ENCODE measurements at places on chromosomes 2 and 18. TPM values are rescaled to one million over a fixed set of nuclear protein-coding genes. Genes with fewer than 3 reads are reported as not detected.

Gene EFHD1
- total RNA-seq: 1.3 TPM

GRCh38 chr2:11071211-11071610 is 84.1 kb upstream of the SLC66A3 start:
- no peak overlapping the region for H3K27ac ChIP-seq
- no peaks in the 10 kb centered on the region for H3K36me3 ChIP-seq
- no peak overlapping the region for H3K4me3 ChIP-seq
- H3K27me3 ChIP-seq: no peaks in the 10 kb centered on the region

- H3K4me1 ChIP-seq: no peaks in the 10 kb centered on the region
- H3K4me3 ChIP-seq: no peak overlapping the region
- H3K36me3 ChIP-seq: no peaks in the 10 kb centered on the region
- H3K27ac ChIP-seq: no peak overlapping the region
- H3K27me3 ChIP-seq: peaks cover 10% of the 10 kb centered on the region
- no peak for DNase-seq
These were observed 284.3 kb downstream of the ICOS start for GRCh38 chr2:204220896-204221295.

DNA sequence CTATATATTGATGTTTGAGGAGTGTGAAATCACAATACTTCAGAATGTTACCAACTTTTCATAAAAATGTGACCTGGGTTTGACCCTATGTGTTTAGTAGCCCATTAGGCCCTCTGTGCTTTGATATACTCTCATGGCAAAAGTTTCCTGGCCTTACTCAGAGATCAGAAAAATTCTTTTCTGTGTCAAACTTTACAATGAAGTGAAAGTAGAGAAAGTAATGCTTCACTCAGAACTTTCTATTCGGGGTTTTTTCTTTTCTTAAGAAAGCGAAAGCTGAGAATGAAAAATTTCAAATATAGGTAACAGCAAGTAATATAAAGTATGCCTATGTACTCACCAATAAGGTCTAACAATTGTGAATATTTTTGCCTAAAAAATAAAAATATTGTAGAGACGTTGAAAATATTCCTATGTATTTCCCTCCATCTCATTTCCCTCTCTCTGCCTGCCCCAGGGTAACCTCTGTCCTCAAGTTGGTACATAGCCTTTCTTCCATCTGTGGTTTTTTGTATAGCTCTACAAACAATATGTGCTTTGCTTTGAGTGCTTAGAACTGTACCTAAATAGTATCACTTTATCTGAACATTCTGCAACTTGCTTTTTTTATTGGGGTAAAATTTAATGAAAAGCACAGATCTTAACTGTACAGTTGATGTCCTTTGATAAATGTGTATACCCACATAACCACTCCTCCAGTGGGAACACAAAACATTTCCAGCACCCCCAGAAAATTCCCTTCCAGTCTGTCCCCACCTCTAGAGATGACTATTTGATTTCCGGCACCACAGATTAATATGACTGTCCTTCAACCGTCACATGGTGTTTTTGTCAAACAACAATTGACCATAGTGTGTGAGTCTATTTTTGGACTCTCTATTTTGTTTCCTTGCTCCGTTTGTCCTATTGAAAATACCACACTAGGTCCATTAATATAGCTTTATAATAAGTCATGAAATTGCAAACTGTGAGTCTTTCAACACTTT is 10.3 kb upstream of the ACKR3 start:
- H3K36me3 ChIP-seq: peaks cover 29% of the 10 kb centered on the region
- no peaks in the 10 kb centered on the region for H3K27me3 ChIP-seq
- no peak overlapping the region for H3K27ac ChIP-seq
- H3K4me3 ChIP-seq: peak overlapping the region; percentile 16
- no peak for DNase-seq
- peaks cover 28% of the 10 kb centered on the region for H3K4me1 ChIP-seq

- no peak for DNase-seq
- no peaks in the 10 kb centered on the region for H3K27me3 ChIP-seq
- H3K4me3 ChIP-seq: peak overlapping the region; percentile 7
- H3K27ac ChIP-seq: no peak overlapping the region
These were observed 43.9 kb upstream of the PCBP1 start for GRCh38 chr2:70043252-70043875.

Gene SEC11C
- 80.4 TPM for total RNA-seq

GRCh38 chr2:137706786-137707613 is 257.3 kb upstream of the HNMT start:
- H3K27me3 ChIP-seq: no peaks in the 10 kb centered on the region
- H3K4me1 ChIP-seq: no peaks in the 10 kb centered on the region
- H3K4me3 ChIP-seq: no peak overlapping the region
- H3K36me3 ChIP-seq: no peaks in the 10 kb centered on the region
- DNase-seq: no peak

Gene RAX
- total RNA-seq: not detected

Gene FIGN
- total RNA-seq: not detected

Gene CD8B2
- not detected for total RNA-seq

DNA sequence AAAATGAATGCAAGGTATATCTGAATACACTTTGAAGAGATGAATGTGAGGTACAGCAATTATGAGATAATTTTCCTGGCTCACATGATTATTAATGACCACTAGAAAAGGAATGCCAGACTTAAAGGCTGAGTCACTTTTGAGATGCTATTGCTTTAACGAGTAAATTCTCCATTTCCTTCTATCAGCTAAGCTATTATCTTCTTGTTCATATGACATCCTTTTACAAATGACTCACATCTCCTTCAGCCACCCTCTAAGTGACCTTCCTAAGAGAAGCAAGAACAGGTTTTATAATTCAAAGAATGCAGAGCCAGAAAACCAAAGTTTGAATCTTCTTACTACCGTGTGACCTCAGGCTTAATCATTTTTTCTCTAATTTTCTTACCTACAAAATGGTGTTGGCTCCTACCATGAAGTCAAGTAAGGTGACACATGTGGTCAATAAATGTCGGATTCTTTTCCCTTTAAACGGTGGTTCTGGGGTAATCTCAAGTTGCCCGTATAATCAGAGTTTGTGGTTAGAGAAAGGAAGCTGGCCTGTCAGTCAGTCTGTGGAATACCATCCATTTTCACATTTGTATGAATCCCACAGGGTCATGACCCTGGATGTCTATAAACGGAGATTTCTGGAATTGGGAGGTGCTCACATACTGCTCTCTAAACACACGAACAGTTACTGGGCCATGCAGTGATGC is 184.0 kb upstream of the PID1 start:
- no peaks in the 10 kb centered on the region for H3K4me1 ChIP-seq
- no peaks in the 10 kb centered on the region for H3K27me3 ChIP-seq
- DNase-seq: no peak
- H3K27ac ChIP-seq: no peak overlapping the region
- no peaks in the 10 kb centered on the region for H3K36me3 ChIP-seq
- no peak overlapping the region for H3K4me3 ChIP-seq

Gene MEP1B
- 0.42 TPM for total RNA-seq

Gene PPP1R1C
- total RNA-seq: not detected

GRCh38 chr2:11393711-11394236 is 49.3 kb upstream of the ROCK2 start:
- no peak overlapping the region for H3K4me3 ChIP-seq
- no peak overlapping the region for H3K27ac ChIP-seq
- no peaks in the 10 kb centered on the region for H3K4me1 ChIP-seq

DNA sequence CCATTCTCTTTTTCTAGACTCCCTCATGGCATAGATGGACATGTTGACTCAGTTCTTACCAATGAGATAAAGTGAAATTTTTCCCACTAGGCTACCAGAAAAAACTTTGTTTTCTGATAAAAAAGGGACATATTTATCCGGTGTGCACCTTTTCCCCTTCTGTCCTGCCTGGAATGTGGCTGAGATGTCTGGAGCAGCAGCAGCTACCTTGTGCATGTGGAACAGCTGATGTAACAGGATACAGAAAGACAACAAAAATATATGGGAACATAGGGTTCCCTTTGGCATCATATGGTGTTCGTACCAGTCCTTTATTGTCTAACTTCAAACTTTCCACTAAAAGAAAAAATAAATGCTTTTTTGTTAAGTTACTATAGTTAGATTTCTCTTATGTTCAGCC is 460.2 kb upstream of the HS6ST1 start:
- H3K36me3 ChIP-seq: no peaks in the 10 kb centered on the region
- H3K27ac ChIP-seq: no peak overlapping the region
- H3K4me3 ChIP-seq: no peak overlapping the region
- DNase-seq: no peak

GRCh38 chr2:12856934-12857601 is 140.3 kb downstream of the TRIB2 start:
- DNase-seq: peak; percentile 83
- peak overlapping the region; percentile 64 for H3K4me3 ChIP-seq
- H3K27ac ChIP-seq: peak overlapping the region; percentile 34
- H3K27me3 ChIP-seq: no peaks in the 10 kb centered on the region
- H3K36me3 ChIP-seq: no peaks in the 10 kb centered on the region

DNA sequence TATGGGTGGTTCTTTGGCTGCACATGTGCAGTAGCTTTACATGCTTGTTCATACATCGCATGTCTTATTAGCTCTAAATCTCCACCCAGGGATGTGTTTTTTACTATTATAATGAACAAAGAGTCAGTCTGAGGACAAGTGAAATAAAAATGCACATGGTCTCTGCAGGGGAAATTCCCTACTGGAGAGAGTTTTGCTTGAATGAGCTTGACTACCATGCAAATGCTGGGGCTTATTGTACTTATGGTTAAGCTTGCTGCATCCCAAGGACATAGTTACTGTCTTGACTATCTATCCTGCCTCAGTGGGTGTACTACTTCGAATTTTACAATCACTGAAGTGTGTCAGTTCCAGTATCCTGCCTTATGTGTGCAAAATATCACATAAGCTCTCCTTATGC is 362.7 kb downstream of the TDRD15 start:
- no peak for DNase-seq
- H3K27me3 ChIP-seq: no peaks in the 10 kb centered on the region
- no peaks in the 10 kb centered on the region for H3K4me1 ChIP-seq
- no peak overlapping the region for H3K27ac ChIP-seq

GRCh38 chr2:32496662-32497061 is 131.2 kb upstream of the TTC27 start:
- no peak overlapping the region for H3K4me3 ChIP-seq
- H3K27me3 ChIP-seq: no peaks in the 10 kb centered on the region
- no peak overlapping the region for H3K27ac ChIP-seq
- no peaks in the 10 kb centered on the region for H3K4me1 ChIP-seq

DNA sequence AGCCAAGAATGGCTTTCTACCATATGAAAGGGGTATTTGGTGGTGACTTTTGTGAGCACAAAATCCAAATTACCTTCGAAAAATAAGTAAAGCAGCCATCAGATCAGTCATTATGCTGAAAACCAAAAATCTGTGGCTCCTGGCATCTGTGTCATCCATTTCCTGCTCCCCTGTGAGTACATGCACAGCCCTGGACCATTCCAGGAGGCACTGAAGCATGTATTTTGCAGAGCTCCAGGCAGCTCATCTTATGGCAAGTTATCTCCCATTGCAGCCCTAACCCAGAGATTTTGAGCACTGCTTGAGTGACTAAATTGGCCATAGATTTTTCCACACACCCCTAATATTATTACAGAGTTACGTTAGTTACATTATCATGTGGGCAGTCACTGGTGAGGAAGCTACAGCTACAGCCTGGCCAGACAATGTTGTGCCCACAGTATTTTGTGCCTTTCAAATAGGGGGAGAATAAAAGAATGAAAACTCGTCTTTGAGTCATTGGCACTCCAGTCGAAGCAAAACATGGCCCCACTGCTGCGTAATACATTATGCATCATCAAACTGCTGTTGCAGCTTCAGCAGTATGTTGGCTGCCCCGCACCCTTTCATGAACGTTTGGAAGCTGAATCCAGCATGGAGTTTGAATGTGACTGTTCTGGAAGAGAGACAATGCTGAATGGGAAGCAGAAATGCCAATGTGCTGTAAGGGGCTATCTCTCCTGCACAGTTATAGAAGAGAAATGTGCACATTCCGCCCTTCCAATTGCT is 702.2 kb downstream of the RNF144A start:
- no peak for DNase-seq
- H3K36me3 ChIP-seq: no peaks in the 10 kb centered on the region
- H3K27me3 ChIP-seq: no peaks in the 10 kb centered on the region
- H3K4me1 ChIP-seq: no peaks in the 10 kb centered on the region

DNA sequence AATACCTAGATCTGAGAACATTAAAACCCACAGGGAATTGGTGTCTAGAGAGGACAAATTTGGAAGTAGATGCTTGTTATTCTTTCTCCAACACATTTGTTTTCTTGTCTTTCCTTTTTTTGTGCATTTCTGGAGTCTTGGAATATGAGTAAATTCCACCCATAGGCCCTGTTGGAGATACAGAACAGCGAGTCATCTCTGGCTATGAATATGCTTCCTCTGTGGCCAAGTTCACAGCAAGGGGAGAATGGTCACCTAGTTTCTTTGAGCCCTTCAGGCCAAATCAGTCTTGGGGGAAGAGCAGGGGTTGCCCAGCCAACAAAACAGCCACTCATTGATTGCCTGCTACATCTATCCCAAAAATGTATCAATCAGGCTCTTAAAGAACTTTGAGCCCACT is 31.3 kb downstream of the SP140L start:
- no peaks in the 10 kb centered on the region for H3K27me3 ChIP-seq
- no peak for DNase-seq
- no peak overlapping the region for H3K27ac ChIP-seq
- H3K4me3 ChIP-seq: no peak overlapping the region
- H3K36me3 ChIP-seq: peaks cover 51% of the 10 kb centered on the region
- peaks cover 16% of the 10 kb centered on the region for H3K4me1 ChIP-seq

GRCh38 chr2:232994446-232994845 is 18.6 kb downstream of the NGEF start:
- no peak overlapping the region for H3K4me3 ChIP-seq
- no peak overlapping the region for H3K27ac ChIP-seq
- H3K36me3 ChIP-seq: no peaks in the 10 kb centered on the region

Gene C1D
- 22.8 TPM for total RNA-seq

DNA sequence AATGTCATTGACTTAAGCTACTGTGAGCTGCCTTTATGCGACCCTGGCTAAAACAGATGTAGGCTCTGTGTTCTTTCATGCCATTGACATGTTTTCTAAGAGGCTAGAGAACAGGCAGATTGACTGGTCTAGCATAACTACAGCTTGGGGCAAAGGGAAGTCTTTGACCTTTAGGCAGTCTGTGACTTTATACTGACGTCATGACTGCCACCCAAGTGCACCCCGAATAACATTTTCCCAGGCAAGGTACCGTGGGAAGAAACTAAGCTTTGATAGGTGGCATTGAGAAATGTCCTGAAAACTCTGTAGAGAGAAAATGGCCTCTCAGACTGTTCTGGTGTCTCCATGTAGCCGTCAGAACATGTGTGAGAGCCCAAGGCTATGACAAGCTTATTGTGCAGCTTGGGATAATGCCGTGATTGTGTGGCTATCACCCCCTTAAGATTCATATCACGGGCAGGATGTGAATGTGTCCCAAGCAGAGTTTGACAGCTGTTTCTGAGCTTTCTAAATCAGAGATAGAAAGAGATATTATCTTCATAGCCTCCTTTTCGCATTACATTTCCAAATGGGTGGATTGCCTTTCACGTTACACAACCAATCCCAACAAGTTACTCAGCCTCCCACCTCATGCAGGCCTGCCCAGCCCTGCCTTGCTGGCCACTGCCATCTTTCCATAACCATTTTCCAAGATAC is 672.2 kb upstream of the ACVR2A start:
- no peaks in the 10 kb centered on the region for H3K36me3 ChIP-seq
- no peak overlapping the region for H3K4me3 ChIP-seq
- H3K27me3 ChIP-seq: no peaks in the 10 kb centered on the region
- H3K27ac ChIP-seq: no peak overlapping the region
- H3K4me1 ChIP-seq: no peaks in the 10 kb centered on the region

Gene KCNG2
- total RNA-seq: not detected

Gene TLX2
- total RNA-seq: not detected

- H3K4me1 ChIP-seq: peaks cover 6% of the 10 kb centered on the region
- DNase-seq: no peak
- H3K4me3 ChIP-seq: no peak overlapping the region
- H3K27ac ChIP-seq: no peak overlapping the region
These were observed 14.3 kb downstream of the PLB1 start for GRCh38 chr2:28510184-28510583.
